ENCODE measurements at places on chromosomes 6 and 20. TPM values are rescaled to one million over a fixed set of nuclear protein-coding genes. Genes with fewer than 3 reads are reported as not detected.

Gene PDE7B
- total RNA-seq = 27.1 TPM

DNA sequence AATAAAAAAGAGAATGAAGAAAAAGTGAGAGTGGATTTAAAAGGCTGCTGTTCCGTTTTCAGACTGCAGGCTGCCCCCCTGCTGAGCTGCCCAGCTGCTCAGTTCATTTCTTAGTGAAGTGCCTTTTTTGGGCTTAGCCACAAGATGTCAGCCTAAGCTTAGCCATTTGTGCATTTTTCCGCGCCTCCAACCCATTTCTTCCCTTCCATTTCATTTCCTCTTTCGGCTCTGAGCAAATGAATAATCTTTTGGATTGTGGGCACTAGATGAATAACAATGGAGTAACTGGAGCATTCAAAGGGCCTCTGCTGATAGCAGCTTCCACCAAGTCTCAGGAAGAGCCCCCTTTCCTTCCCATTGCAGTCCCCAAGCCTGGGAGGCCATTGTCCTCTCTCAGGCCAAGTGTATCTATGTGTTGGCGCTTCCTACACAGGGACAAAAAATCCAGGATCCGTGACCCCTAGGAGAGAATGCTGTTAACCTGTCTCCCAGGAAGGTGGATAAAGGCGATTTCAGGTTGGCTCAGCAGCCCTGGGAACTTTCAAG is 83.5 kb upstream of the SPTLC3 start:
- DNase-seq = peak; percentile 74

Gene HIVEP2
- total RNA-seq = 2.7 TPM

- no peak for DNase-seq
Observed at GRCh38 chr6:32792901-32793435, 23.8 kb downstream of the HLA-DOB start.

GRCh38 chr20:32702706-32703425 is 29.1 kb upstream of the C20orf203 start:
- no peak for DNase-seq

Gene ADNP
- 28.1 TPM for total RNA-seq

GRCh38 chr6:111228094-111228493 is 140.8 kb downstream of the SLC16A10 start:
- no peak for DNase-seq

Gene TAAR1
- total RNA-seq = not detected

- DNase-seq = peak; percentile 86
Observed at GRCh38 chr6:129709769-129710449, at the start of gene ARHGAP18. Gene ARHGAP18, minus strand, starts transcription at chr6:129710177. Its CDS starts 41 bp downstream, at chr6:129710136.

- peak; percentile 43 for DNase-seq
Observed at GRCh38 chr6:6494677-6495076, 93.8 kb upstream of the LY86 start.

Gene GABRR1
- not detected for total RNA-seq

Gene TP53INP2
- total RNA-seq = 2.2 TPM

Gene SLC25A27
- total RNA-seq = 22.6 TPM

Gene KHDRBS2
- not detected for total RNA-seq

Gene NNAT
- total RNA-seq = not detected

- DNase-seq = no peak
Observed at GRCh38 chr20:2331901-2332565, 36.2 kb downstream of the TGM3 start.

DNA sequence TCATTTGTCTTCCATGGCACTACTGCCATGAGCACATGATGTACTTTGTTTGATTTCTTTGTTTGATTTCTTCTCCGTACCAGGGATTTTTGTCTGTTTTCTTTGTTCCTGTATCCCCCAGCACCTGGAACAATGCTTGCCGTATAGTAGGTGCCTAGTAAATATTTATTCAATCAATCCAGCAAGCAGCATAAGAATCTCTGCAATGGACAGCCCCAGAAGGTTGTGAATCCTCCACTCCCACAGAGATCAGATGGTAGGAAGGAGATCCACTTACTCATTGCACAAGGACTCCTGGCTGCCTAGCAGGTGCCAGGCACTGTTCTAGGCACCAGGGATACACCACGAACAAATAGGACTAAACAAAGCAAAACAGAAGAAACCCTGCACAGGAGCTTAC is 6.7 kb upstream of the SYNJ2 start:
- DNase-seq = no peak

Gene UBD
- not detected for total RNA-seq

- no peak for DNase-seq
Observed at GRCh38 chr20:59574308-59574707, 30.0 kb upstream of the PHACTR3 start.

GRCh38 chr6:34205916-34206315 is 30.8 kb upstream of the HMGA1 start:
- no peak for DNase-seq

DNA sequence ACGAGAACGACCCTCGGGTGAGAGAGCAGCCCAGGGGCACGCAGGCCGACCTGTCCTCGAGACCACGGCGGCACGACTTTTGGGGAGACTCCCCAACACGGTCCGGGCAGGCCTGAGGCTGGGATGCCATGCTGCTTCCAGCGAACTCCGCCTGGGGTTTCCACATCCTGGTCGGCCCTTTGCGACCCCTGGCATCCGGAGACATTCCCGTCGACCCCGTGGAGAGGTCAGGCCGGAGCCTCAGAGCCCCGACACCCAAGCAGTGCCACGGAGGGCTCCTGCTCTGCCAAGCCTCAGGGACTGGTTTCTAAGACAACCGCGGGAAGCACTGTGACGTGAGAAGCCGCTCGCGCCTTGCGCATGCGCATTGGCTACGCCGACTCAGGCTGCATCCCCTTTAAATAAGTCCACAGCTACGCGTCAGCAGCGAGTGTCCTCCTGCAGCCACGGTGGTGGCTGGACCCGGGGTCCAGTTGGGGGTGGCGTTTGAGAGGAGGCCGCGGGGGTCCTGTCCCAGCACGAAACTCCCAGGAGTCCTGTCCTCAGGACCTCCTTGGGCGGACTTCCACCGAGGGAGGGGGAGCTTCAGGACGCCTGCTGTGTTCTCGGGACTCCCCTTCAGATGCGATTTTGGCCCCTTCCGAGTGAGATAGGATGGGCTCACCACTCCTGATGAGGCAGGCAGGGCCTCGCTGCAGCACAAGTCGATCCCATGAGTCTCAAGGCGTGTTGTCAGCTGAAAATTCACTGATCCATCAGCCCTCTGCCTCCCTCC is 1089.3 kb upstream of the DEFB115 start:
- DNase-seq = no peak

Gene MCM3
- total RNA-seq = 32.7 TPM

Gene PACRG
- 0.15 TPM for total RNA-seq

DNA sequence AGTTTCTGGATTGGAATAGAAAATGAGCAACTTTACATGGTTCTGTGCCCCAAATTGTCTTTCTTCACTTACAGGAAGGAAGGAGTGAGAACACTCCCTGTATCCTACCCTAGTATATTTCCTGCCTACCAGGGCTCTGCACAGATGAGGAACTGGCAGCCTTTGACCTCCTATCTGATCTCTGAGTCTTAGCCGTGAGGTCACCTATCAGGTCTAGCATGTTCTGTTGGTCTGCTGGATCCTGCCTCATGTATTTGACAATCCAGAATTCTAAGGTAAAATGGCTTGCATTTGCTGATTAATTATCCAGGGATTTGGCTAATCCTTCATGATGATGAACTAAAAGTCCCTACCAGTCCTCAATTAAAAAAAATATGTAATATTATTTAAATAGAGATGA is 35.0 kb upstream of the TRAM2 start:
- DNase-seq = no peak

GRCh38 chr20:16486532-16486931 is 86.7 kb downstream of the KIF16B start:
- no peak for DNase-seq

- no peak for DNase-seq
Observed at GRCh38 chr6:147547369-147547902, 38.9 kb downstream of the SAMD5 start.

DNA sequence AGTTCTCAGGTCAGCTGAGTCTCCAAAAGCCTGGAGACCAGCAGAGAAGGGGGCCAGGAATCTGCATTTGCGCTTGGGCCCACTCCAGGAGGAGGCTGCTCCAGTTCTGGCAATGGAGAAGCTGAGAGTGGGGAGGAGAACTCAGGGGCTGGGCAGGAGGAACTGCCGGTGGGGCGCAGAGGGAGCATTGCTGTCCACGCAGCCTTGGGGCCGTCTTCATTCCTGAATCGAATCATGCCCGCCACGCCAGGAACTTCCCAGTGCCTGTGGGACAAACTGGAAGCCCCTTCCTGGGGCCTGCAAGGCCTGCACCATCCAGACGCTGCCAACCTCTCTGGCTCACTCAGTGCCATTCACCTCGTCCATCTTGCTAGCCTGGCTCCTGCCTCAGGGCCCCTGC is 16.9 kb downstream of the RAB44 start:
- no peak for DNase-seq

- DNase-seq = no peak
Observed at GRCh38 chr20:43725666-43726065, 1.1 kb downstream of the GTSF1L start.

DNA sequence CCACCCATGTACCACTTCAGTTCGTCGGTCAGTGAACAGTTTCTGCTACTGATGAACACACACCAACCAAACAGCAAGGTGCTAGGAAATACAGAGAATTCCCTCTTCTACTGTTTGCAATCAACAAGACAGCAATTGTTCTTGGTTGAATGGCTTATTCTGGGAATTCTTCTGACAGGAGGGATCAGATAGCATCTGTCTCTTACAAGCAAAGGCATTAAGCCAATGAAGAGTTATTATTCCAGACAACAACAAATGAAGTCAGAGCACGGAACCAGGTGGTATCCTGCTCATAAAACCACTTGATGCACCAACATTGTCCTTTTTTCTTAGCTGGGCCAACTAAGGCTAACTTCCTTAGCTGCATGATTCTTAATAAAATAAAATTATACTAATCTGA is 37.8 kb downstream of the PTPRK start:
- DNase-seq = no peak

Gene CCN6
- total RNA-seq = not detected

DNA sequence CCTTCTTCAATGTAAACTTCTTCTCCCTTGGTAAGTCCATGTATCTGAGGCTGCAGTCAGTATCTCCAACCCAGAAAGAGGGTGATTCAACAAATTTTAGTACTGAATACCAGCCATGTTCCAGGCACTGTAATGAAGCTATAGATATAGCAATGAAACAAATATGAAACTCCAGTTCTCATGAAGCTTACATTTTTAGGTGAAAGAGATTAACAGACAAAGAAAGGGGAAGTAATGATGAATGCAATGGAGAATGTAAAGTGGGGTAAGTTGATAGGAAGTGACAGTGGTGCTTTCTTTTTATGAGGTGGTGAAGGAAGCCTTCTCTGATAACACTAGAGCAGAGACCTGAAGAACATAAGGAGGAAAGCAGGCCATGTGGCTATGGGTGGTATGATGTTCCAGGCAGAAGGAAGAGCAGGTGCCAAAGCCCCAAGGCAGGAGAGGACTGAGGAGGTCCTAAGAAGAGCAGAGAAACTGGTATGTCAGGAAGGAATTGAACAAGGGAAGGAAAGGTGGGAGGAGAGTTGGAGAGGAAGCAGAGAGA is 143.6 kb downstream of the TFAP2B start:
- no peak for DNase-seq

DNA sequence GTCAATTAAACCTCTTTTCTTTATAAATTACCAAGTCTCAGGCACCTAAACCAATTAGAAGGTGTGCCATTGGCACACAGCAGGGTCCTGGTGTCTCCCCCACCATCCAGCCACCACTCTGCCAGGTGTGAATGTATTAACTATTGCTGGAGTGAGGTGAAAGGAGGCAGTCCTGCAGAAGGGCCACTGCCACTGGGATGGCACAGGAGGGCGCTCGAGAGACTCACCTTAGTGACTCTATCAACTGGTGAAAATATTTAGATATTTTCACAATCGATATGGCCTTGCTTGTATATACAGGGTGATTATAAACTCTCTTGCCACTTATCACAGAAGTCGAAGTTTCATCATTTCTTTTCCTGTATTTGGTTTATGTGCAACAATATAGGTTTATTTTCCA is 145.6 kb upstream of the ESR1 start:
- DNase-seq = no peak

DNA sequence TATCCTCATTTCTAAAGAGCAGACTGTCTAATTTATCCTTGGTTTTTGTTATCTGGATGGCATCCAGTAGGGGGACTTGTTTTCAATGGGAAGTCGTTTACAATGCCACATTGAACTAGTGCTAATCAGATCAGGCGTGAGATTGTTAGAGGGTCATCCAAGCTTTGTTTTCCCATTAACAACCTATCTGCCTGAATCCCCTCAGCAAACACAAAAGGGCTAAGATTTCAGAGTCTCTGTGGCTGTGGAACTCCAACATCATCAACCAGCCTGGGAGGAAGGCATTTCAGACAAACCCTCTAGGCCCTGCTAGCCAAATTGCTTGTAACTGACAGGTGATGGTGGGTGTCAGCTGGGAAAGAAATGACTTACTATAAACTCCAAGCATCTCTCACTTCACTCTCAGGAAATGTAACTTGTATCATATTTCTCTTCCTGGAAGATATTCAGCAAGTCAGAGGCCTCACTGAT is 47.7 kb downstream of the COL19A1 start:
- no peak for DNase-seq

GRCh38 chr6:52598123-52598823 is 21.4 kb upstream of the TRAM2 start:
- DNase-seq = peak; percentile 59

DNA sequence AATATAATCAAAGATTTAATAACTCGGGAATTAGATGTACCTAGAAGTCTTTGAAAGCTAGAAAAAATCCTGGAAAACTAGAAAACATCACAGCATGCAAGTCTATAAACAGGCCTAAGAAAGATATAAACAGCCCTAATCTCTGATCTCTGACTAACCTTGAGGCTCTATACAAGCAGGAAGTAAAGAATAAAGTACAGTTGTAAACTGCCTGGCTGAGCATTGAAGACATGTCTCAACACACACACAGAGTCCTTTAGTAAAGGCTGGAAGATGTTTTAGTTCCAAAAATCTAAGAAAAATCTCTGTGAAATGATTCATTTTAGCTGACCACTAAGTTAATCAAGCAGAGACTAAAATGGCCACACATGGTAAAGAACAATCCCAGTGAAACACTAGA is 774.5 kb downstream of the EYS start:
- DNase-seq = no peak

Gene VSTM2L
- total RNA-seq = not detected

DNA sequence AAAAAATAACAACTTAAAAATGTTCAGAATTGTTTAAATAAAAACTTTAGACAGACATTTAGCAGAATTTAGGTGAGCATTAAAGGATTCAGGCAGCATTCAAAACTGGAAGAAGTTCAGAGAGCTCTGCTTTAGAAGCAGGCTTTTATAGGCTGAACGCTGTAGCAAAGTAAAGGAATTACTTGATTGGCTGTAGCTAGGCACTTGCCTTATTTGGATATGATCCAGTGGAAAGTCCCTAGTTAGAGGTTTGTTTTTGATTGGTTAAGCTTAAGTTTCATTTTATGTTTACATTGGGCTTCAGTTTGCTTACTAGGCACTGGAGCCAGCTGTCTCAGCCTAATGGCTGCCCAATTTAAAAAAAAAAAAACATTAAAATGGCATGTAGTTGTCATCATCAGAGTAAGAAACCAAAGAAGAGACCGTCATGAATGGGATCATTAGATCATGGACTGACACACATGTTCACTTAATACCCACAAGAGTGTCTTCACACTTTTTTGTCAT is 65.1 kb downstream of the CBFA2T2 start:
- DNase-seq = peak; percentile 75

Gene OPRM1
- total RNA-seq = not detected

Gene PTGIS
- total RNA-seq = not detected

Gene CGAS
- 12.6 TPM for total RNA-seq

- no peak for DNase-seq
Observed at GRCh38 chr20:54291339-54292010, 83.6 kb downstream of the PFDN4 start.

GRCh38 chr6:148775161-148775560 is 28.3 kb downstream of the UST start:
- DNase-seq = no peak

Gene KCNQ2
- total RNA-seq = not detected

Gene PRDM13
- 1.6 TPM for total RNA-seq

Measured in NCI-H460 (cell line).